ENCODE measurements at places on chromosomes 12 and 14.

GRCh38 chr12:96036765-96037455 is 1.5 kb upstream of the LTA4H start:
- no peak for DNase-seq

DNA sequence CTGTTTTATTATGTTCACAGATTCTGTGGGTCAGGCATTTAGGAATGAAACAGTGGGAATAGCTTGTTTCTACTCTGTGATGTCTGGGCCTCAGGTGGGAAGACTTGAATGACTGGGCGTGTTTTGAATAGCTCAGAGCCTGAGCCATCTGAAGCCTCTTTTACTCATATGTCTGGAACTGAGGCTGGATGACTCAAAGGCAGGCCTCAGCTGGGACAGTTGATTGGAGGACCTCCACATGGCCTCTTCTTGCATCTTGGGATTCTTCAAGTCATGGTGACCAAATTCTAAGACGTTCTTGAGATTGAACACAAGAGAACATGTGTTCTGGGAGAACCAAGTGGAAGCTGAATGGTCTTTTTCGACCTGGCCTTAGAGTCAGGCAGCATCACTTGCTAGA is 45.8 kb upstream of the TBX3 start:
- no peak for DNase-seq

- no peak for DNase-seq
These were observed 74.7 kb downstream of the PRORP start for GRCh38 chr14:35197015-35197414.

- DNase-seq, result no peak
These were observed 214.1 kb upstream of the PLEKHG7 start for GRCh38 chr12:92488735-92489134.

DNA sequence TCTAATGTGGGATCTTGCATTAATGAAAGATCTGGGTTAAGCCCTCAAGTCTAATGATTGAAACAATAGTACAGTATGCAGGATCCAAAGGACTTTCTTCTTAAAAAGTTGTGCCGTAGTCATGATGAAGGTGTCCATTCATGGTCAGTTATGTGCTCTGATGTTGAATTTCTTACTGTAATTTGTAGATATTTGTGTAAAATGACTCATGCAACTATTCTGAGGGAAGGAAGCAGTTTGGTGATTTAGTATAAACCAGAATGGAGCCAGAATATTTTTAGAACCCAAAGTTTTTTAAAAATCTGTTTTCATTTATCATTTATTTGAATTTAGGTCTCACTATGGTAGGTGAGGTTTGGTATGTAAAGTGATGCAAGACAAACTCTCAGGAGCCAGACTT is 151.2 kb downstream of the AKAP6 start:
- DNase-seq, result no peak

DNA sequence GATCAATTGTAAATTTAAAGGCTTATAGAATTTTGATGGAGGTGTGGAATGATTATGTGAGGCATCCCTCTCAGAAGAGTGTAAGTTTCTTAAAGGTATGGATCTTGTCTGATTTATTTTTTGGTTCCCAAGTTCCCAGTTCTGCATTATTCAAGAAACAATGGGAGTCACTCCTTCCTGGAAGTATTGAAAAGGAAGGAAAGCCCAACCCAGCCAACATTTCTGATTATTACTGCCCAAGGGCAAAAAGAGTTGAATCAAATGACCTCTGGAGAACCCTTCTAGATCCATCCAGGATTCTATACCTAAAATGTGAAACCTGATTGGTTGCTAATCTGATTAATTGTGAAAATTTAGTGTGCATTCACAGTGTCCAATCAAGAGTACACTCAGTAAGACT is 166.2 kb downstream of the ANO2 start:
- no peak for DNase-seq

DNA sequence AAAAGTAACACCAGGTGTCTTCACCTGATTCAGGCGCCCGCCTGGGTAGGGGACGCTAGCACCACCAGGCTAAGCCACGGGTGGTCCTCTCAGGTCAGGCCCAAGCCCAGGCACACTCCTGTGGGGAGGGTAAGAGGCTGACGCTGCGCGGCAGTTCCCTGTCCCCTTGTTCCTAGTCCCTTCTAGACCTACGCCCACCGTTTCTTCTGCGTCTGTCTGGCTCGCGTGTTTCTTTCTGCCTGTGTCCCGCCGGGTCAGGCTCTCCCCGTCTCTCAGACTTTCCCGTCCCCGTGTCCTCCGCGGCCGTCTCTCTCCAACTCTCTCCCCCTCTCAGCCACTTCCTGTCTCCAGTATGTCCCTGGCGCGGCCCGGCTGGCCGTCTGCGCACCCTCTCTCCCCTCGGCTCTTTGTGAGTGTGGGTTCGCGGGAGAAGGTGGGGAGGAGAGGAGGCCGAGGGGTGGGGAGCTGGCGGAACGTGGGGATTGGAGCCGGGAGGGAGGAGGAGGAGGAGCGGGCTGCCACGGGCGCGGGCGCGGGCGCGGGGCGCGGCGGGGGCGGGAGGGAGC is 3.1 kb upstream of the TNS2 start:
- DNase-seq, result peak; percentile 26

DNA sequence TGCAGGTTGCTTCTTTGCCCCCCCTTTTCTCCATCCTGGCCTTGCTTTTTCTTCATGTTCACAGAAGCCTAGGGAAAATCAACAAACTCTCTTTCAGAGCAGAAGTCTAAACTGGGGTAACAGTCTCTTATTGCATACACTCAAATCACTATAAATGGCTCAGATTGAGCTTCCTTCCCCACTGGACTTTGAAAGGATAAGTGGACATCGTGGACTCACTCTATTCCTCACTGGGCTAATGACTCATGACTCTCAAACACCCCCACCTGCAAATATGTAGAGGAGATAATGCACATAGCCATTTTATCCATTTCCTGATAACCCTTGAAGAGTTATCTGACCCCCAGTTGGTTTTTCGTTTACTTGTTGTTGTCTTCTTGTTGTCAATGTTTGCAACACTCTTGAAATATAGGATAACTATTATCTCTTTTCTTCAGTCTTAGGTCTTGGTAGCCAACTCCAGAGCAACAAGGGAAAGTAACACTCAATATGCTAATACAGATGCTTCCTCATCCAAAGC is 221.3 kb downstream of the PIK3C2G start:
- DNase-seq, result no peak

GRCh38 chr14:69997849-69998248 is 118.6 kb downstream of the SMOC1 start:
- DNase-seq, result no peak

DNA sequence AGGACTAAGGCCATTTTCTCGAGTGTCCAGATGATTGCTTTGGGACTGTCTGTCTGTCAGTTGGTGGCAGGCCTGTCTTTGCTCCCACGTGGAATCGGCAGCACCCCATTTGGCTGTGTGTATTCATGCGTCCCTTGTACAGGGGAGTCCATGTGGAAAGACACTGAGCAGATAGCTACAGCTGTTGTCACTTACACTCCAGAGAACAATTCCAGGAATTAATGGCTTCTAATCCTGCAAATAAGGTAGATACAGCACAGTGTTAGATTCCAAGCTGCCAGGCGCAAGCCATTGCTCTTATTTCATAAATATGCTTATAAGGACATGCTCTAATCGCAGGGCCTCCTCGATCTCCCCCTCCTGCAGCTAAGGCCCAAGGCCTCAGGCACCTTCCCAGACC is 208.8 kb downstream of the VRK1 start:
- DNase-seq, result no peak

DNA sequence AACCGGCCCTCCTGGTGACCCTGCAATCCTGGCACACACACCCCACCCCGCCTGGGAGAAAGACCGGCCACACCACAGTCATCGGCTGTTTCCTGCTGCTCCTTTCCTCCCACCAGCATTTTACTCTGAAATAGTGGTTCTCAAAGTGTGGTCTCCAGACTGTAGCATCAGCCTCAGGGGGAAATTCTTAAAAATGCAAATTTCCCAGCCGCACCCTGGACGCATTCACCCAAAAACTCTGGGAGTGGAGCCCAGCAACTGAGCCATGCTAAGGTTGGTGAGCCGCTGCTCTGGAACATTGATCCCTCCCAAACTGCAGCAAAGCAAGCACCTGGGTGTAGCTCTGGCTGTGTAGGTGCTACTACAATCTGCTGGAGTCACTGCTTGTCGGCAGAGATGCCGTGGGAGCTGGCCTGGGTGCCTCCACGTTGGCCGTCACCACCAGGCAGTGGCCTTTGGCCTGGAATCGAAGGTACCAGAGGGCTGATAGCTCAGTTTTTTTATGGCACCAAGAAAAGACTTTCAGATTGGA is 38.4 kb upstream of the BCL2L14 start:
- DNase-seq, result no peak

- DNase-seq, result no peak
These were observed 45.0 kb upstream of the OR6J1 start for GRCh38 chr14:22689199-22689598.

DNA sequence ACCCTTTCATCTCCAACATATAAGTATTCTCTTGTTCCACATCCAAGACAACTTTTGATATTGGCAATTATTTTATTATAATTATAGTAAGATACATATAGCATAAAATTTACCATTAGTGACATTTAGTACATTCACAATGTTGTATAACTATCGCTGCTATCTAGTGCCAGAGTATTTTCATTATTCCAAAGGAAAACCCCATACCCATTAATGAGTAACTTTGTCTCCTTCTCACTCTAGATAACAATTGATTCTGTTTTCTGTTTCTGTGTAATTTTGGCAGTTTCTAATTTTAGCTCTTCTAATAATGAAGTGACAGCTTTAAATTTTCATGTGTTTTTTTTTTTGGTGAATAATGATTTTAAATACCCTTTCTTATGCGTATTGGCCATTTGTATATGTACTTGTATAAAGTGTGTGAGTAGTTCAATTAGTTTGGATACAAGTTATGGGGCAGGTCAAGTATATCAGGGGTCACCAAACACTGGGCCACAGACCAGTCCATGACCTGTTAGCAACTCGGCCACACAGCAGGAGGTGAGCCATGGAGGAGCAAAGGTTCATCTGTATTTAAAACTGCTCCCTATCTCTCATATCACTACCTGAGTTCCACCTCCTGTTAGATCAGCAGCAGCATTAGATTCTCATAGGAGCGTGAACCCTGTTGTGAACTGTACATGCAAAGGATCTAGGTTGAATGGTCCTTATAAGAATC is 97.2 kb upstream of the SYT1 start:
- DNase-seq, result no peak

GRCh38 chr14:66056926-66057552 is 429.1 kb upstream of the CCDC196 start:
- no peak for DNase-seq
